HFF-Myc (cell line): ENCODE measurements at places on chromosomes 16 and 17.

- no peak for DNase-seq
These were observed 573 bp upstream of the CDK10 start for GRCh38 chr16:89685916-89686315.

DNA sequence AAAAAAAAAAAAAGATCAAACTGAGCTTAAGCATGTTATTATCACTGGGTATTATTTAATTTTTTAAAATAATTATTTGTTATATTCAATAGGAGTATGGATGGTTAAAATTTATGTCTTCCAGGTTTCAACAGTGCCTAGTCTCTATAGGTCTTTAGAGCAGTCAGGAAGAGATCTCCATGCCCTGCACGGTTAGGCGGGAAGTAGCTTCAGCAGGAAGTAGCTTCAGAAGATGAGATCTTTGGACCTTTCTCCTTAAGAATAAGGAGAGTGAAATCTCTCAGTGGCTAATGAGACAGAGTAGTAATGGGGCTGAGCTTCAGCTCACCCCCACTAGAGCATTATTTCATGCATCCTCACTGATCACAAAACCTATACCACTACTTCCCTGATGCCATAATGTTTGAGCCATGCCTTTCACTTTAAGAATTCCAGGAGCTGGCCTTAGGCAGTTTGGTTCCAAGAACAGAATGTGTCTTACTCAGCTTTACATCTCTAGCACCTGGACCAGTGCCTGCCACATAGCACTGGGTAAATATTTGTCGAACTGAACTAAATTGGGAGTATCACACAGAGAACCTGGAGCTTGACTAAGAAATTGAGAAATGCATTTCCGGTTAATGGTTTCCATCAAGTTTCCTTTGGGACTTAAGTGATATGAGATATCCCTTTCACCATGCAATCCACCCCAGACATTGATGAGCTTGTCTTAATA is 43.5 kb downstream of the SCPEP1 start:
- no peak for DNase-seq

DNA sequence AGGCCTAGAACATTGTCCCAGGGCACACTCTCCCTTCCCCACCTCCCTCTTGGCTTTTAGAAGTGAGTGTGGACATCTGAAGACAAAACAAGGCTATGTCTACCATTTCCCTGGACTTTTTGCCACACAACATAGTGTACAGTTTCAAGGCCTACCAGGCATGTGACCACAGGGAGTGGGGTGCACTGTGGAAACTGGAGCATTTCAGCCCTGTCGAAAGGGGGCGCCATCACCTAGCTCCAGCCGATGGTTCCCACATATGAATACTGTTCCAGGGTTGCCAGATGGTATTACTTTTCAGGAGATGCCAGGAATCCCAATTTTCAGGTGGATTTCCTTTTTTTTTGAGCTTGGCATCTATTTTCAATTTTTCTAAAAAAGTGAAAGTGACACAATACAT is 140.7 kb downstream of the KATNIP start:
- DNase-seq = no peak

GRCh38 chr17:35735036-35735805 is 3.8 kb downstream of the RASL10B start:
- DNase-seq = no peak

- no peak for DNase-seq
These were observed 17.3 kb downstream of the C17orf100 start for GRCh38 chr17:6668727-6669425.

DNA sequence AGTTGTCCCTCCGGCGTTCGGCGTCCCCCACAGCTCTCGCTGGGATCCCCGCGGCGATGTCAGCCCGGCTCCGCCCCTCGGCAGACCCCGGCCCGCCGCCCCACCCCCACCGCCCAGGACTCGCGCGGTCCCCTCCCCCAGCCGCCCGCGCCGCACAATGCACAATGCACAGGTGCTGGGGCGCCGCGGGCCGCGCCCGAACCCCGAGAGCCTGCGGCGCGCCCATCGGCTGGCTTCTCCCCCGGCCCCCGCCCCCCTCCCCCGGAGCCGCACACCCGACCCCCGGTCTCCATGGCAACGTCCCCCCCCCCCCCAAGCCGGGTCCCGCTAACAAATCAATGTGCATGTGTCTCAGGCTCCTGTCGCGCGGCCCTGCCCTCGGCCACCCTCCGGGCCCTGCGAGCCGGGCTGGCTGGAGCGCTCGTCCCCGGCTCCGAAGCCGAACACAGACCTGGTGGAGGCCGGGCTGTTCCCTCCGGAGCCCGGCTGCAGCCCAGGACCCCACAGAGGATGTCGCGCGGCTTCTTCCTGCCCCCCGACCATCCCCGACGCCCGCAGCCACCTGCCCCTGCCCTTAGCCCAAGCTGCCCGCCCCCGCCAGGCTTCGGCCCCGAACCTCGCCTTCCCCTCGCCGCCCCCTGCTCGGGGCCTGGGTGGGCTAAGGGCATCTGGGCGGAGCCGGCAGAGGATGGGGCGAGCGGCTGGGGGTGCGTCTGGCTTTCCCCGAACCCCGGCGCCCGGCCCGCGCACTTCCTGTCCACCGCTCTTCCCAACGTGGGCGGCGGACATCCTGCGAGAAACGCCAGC is 818 bp upstream of the CBX8 start:
- no peak for DNase-seq

- DNase-seq = no peak
These were observed 158.3 kb upstream of the NOL11 start for GRCh38 chr17:67559381-67559966.

DNA sequence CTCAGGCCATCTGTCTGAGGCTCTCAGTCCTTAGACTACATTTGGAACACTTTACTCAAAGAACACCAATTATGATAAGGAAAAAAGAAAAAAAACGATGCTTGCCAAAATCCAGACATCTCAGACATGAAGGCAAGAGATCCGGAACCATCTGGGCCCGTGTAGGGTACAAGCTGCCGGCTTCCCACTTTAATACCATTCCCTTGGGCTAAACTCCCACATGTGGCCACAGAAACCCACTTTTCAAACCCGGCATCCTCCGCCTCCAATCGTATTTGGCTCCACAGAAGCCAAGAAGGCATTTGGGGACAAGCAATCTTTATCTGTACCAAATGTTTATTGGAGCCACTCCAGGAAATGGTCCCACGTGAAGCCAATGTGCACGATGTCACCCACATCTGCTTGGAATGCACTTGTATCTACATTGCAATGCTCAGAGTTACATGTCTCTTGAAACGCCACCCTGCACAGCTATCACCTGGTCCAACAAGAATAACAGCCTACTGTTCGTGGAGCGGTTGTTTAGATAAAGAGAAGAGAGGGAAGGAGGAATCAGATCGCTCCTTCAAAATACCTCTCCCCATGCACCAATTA is 33.5 kb downstream of the XYLT1 start:
- no peak for DNase-seq

DNA sequence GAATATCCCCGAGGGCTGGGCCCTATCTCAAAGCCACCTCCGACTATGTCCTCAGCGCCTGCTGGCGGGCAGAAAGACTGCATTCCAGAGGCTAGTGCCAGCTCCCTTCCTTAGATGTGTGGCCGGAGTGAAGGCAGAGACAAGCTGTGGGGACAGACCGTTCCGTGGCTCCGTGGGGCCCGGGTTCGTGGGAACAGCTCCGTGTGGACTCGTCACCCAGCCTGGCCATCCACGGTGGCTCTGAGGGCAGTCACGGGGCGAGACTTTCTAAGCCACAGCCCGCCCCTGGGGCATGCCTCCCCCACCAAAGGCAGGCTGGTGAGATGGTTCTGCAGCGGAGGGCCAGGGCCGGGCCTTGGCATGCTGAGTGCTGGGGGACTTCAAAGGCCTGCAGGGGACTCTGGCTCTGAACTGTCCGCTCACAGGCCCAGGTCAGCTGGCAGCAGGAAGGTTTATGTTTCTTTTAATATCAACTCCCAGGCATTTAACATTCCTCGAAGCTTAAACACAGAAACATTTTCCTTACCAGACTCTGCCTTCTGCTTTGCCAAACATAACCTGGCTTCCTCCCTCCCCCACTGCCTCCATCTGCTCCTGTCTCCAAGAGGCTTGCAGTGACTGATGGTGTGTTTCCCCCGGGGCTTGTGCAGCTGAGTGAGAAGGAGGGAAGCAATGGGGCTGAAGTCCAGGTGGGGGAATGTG is 50.4 kb downstream of the TIMM22 start:
- no peak for DNase-seq

DNA sequence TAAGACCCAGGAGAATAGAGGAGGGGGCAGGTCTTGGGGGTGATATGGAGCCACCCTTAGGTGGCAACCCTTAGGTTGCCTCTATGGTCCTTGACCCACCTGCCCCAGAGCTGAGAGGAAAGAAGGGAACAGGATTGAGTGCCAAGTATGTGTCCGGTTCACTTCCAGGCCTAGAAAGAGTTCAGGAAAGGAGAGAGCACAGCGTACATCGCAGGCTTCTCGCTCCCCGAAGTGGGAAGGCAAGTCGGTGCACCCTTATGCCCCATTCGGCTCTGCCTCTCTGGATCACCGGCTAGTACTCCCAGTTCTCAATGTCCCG is 631 bp downstream of the SP6 start:
- DNase-seq = no peak

GRCh38 chr16:90018652-90019542 is at the start of gene DBNDD1:
DBNDD1 (minus strand) TSS chr16:90019456; CDS start chr16:90019341, 115 bp downstream.
- DNase-seq = no peak

GRCh38 chr16:71428883-71429282 is 13.0 kb downstream of the TLE7 start:
- no peak for DNase-seq

DNA sequence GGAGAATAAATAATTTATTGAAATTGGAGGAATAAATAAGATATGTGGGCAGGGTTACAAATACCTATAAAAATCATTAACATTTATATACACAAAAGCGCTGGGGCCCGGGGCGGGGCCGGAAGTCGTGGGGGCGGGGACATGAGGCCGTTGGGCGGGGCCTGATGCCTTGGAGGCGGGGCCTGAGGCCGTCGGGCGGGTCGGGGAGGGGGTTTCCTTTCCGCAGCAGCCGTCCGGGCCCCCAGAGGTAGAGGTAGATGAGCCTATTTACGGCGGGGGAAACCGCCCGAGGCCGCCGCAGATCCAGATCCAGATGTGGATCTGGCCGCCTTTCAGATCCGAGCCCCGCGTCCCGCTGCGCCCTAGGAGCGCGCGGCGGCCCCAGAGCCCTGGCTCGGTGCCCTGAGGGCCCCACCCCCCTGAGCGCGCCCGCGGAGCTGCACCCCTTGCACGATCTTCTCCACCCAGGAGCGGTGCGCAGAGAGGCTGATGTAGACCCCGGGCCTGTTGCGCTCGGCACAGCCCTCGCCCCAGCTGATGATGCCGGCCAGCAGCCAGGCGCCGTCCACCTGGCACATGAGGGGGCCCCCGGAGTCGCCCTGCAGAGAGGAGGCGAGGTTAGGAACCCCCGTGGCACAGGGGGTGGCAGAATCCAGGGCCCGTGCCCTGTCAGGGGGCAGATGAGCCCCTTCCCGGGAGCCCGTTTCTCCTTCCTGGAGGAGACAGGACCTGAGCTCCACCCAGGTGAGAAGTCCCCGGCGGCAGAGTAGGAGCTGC is 5.1 kb downstream of the PRSS22 start:
- DNase-seq = no peak

- no peak for DNase-seq
These were observed at the start of gene XYLT2 for GRCh38 chr17:50345432-50346312. XYLT2 (plus strand) TSS chr17:50346126; CDS start chr17:50346141, 15 bp downstream.
